Ascending aorta (tissue), 2 donors: ENCODE measurements at places on chromosomes 6 and 20.

GRCh38 chr6:53436526-53437303 is 88.0 kb upstream of the ELOVL5 start:
- DNase-seq, result no peak

DNA sequence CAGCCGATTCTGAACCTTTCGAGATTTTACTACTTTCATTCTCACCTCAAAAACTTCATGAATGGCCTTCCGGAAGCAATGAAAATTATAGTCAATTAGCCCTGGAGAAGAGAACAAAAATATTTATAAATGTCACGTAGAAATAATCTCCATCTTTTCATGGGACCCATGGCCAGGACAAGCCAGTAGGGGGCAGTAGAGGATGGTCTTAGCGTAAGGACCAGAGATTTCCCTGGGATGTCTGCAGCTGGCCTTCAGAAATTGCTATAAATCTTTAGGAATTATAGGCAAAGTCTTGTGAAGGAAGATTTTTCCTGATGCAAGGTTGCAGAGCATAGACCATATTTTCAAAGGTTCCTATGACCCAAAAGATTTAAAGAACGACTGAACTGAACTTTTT is 15.6 kb upstream of the UBE2J1 start:
- DNase-seq, result no peak

GRCh38 chr20:17873410-17874270 is 95.0 kb downstream of the SNX5 start:
- DNase-seq, result peak; percentile 55

- no peak for DNase-seq
Measured at GRCh38 chr6:144955392-144955791, 670.3 kb downstream of the UTRN start.

DNA sequence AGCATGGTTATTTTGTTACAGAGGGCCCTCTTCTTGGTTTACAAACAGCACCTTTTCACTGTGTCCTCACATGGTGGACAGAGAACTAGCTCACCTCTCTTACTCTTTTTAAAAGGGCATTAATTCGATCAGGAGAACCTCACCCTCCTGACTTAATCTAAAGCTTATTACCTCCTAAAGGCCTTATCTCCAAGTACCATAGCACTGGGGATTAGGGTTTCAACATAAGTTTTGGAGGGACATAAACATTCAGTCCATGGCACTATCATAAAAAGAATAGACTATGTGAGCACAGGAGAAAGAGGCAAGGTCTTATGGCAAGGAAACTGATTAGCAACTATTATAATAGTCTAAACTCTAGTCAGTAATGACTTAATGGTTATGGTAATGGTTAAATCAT is 736.2 kb upstream of the ADGRB3 start:
- DNase-seq, result no peak

- no peak for DNase-seq
Measured at GRCh38 chr6:148389086-148389485, 46.4 kb downstream of the SASH1 start.

DNA sequence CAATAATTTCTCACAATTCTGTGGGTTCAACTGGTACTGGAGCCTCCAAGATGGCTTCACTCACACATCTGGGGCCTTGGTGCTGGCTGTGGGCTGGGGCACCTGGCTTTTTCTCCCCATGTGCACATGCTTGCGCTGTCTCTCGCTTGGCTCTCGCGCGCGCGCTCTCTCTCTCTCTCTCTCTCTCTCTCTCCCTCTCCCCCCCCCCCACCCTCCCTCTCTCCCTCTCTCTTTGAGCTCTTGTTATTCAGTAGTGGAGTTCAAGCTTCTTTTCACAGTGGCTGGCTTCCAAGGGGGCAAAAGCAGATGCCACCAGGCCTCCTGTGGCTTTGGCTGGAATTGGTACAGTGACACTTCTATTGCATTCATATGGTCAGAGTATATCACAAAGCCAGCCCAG is 10.8 kb upstream of the TBCC start:
- no peak for DNase-seq

- no peak for DNase-seq
Measured at GRCh38 chr20:42027746-42028268, 409.6 kb upstream of the CHD6 start.

GRCh38 chr20:7196481-7196880 is 429.0 kb downstream of the BMP2 start:
- DNase-seq, result no peak

DNA sequence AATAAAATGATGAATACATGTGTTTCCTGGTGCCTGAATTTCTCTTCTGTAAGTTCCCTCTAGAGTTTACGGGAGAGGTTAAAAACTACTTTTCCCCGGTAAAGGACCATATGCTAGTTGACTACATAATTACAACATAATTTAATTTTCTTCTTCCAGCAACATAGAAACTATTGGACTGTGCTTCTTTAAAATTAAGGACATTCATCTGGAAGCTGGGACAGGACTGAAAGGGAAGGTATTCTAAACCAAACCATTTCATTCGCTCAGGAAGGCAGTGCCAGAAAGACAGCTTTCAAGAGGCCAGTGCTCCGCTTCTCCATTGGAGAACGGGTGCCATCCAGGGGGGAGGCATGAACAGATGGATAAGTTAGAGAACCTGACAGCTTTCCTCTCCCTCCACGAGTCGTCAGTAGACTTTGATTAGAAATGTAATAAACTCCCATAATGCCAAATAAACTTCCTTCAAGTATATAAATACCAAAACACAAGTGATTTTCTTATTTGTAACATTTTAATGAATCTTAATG is 458.0 kb upstream of the SOX4 start:
- no peak for DNase-seq

DNA sequence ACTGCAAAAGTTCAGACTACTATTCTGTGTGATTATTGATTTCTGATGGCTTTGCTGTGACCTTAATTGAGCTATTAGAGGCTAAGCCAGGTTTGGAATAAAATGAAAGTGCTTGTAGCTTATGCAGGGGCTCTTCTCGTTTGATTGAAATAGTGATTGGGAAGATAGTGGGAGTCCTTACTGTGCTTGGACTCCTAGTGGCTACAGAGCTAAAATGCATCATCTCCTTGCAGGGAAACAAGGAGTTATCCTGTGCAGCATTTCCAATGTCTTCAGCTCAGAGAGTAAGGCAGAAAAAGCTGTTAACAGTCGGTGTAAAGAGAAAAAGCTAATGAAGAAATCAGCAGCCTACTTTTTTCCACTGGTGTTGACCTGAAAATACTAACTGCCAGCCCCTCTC is 173.5 kb downstream of the SLC35F1 start:
- DNase-seq, result no peak

DNA sequence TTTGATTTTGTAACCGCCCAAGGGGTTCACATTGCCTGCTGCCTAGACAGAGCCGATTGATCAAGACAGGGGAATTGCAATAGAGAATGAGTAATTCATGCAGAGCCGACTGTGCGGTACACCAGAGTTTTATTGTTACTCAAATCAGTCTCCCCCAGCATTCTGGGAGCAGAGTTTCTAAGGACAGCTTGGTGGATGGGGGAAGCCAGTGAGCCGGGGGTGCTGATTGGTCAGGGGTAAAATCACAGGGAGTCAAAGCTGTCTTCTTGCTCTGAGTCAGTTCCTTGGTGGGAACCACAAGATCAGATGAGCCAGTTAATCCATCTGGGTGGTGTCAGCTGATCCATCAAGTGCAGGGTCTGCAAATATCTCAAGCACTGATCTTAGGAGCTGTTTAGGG is 60.0 kb upstream of the EZR start:
- DNase-seq, result no peak

GRCh38 chr20:17875106-17875980 is 93.3 kb downstream of the SNX5 start:
- peak; percentile 86 for DNase-seq

GRCh38 chr6:17483391-17484016 is 90.1 kb downstream of the CAP2 start:
- DNase-seq, result no peak
